ENCODE measurements at places on chromosomes 1 and 21.

GRCh38 chr1:52402860-52403240, 1.4 kb downstream of the ORC1 start:
- DNase-seq = no peak

- no peak for DNase-seq
Observed at GRCh38 chr1:54979327-54979891, 1.0 kb upstream of the TMEM61 start.

DNA sequence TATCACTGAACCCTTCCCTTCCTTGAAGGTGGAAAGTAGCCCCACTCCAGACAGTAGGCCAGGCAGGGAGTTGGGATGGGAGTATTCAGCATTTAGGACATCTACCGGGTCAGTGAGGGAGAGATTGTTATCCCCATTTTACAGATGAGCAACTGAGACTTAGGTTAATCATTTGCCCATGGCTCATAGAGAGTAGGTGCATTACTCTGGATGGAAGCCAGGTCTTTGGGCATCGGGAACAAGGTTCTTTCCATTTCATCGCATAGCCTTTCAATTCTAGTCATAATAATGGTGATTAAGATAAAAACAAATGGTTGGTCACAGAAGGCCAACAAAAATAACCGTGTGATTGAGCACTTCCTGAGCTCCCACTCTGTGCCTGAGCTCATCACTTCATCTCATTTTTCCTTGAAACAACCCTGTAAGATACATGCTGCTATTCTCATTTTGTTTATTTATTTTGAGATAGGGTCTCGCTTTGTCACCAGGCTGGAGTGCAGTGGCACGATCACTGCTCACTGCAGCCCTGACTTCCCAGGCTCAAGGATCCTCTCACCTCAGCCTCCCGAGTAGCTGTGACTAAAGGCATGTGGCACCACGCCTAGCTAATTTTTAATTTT, 64.8 kb downstream of the NAV1 start:
- no peak for DNase-seq

- peak; percentile 40 for DNase-seq
Observed at GRCh38 chr1:181100015-181100905, 11.8 kb downstream of the IER5 start.

GRCh38 chr1:22288593-22289241, 145.8 kb upstream of the WNT4 start:
- no peak for DNase-seq

DNA sequence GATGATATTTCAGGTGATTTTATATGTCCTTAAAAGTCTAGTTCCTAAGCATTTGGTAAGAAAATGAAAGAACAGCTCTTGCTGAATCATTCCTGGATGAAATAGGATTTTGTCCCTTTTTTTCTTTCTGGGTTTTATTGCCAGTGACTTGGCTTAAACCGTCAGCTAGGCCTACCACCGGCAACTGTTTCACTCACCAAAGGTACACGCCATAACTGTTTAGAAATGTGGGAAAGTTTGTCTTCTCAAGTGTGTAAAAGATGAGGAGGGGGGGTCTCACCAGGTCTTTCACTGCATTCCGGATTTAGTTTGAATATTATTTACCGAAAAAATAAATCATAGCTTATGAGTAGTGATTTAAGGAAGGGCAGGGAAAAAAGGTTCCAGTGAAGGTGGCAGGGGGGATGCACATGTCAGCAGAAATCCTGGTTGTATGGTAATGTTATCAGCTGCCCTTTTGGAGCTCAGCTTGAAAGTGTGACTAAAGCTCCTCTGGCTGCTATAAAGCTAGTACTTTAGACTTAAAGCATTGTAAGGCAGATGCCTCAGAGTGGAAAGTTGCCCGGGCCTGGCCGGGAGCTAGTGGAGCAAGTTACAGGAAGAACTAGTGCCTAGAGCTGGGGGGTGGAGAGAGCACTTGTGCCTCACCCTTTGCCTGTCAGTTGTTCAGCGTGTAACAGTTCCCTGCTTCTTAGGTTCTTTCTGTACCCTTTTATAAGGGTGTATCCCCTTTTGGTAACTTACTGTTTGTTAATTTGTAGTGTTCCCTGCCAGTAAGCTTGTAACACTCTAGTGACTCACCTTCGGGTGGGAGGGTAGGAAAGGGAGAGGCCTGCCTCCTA, 3.1 kb downstream of the ATP1A1 start:
- DNase-seq = peak; percentile 21

- no peak for DNase-seq
Observed at GRCh38 chr1:248881261-248881660, 22.4 kb upstream of the ZNF692 start.

GRCh38 chr21:22201126-22201525, 1202.9 kb downstream of the NCAM2 start:
- no peak for DNase-seq

DNA sequence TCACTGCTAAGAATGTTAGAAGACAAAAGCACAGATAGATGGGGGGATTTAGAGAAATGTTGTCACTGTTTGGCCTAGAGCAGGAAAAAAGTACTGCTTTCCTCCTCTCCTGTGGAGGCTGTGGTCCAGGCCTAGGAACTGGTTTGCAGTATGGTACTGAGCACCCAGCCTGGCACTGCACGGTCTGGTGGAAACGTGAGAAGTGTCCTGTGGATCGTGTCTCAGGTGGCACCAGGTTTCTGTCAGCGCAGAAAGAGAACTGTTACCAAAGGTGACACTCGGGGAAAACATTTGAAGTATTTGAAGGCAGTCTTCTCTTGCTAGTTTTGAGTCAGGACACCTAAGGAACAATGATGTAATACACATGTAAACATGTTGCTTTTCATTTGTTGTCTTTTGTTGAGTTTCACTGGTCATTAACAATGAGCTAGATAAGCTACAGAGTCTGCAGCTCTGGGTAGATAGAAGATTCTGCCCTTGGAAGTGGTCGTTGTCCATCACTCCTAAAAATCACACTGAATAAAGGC, 63.0 kb downstream of the B3GALNT2 start:
- DNase-seq = no peak

- no peak for DNase-seq
Observed at GRCh38 chr1:50570066-50570468, 146.8 kb upstream of the DMRTA2 start.

DNA sequence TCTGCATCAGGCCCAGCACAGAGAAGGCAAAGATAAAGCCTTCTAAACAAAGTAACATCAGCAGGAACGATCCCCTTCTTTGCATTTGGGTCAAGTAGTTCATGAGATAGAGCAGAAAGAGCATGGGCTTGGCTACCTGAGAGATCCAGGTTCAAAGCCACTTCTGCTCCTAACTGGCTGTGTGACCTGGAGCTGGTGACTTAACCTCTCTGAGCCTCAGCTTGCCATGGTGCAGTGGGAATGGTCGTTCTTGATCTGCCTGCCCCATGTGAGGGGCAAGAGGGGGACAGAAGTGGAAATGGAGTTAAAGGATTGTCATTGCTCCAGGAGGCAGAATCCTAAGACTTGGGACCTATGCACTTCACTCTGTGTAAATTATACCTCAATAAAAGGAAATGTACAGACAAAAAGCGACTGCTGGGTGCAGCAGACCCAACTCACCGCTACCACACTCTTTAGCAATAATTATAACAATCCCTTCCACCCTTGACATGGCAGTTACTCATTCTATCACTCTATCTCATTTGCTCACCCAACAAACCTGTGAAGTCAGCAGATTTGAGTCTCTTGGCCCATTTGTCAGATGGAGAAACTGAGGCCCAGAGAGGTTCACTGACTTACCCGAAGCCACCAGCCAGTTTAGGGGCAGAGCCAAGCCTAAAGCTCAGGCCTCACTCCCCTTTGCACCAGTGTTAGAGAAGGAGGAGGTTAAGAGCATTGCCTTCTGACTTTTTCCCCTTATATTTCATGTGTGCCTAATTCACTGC, 1.5 kb upstream of the MATN1 start:
- no peak for DNase-seq

GRCh38 chr21:46532080-46532479, 72.8 kb downstream of the S100B start:
- DNase-seq = no peak

- no peak for DNase-seq
Observed at GRCh38 chr1:218357893-218358232, 12.7 kb downstream of the TGFB2 start.

DNA sequence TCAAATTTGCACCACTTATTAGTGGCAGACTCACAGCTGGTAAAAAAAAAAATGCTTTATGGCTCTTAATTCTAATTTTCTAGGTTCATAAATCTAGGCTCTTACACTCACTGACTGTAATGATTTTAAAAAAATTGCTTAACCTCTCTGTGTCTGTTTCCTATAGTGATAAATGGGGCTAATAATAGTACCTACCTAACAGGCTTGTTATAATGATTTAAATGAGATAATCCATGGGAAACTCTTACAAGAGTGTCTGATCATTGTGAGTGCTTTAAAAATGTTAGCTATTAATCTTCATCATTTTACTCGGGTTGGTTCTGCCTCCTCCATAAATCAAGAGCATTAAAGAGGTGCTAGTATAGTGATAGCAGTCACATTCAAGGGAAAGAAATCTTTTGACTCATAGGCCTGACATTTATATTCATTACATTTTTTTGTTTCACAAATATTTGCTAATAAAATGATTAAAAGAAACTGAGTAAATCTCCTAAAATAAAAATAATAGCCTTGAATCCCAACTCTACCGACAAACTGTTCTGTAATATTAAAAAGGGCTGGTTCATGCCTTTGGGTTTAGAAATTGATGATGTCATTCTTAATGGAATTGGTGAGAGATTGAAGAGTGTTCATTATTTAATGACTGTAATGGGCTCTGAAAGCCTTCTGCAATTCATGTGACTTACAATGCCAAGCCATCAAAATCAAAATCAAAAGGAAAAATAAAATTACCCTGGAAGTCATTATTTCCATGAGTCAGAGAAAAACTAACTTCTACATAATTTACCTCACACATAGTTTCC, 93.9 kb upstream of the PALMD start:
- no peak for DNase-seq

- no peak for DNase-seq
Observed at GRCh38 chr1:175648927-175649326, 94.5 kb downstream of the TNR start.

- no peak for DNase-seq
Observed at GRCh38 chr21:31644643-31645042, 14.8 kb upstream of the SOD1 start.

DNA sequence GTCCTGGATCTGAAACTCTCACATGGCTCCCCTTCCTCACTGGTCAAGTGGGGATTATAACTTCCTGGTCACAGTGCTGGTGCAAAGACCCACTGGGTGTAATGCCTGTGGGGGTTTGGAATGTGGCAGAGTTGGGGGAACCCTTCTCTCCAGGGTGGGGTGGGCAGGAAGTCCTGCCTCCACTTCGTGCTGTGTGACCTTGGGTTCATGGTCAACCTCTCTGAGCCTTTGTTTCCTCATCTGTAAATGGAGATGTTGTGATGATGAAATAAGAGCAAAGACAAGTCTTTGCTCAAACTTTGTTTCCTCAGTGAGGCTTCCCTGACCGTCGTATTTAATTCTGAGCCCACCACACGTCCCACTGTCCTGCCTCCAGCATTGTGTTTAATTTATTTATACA, 564.7 kb downstream of the PTPRU start:
- no peak for DNase-seq

DNA sequence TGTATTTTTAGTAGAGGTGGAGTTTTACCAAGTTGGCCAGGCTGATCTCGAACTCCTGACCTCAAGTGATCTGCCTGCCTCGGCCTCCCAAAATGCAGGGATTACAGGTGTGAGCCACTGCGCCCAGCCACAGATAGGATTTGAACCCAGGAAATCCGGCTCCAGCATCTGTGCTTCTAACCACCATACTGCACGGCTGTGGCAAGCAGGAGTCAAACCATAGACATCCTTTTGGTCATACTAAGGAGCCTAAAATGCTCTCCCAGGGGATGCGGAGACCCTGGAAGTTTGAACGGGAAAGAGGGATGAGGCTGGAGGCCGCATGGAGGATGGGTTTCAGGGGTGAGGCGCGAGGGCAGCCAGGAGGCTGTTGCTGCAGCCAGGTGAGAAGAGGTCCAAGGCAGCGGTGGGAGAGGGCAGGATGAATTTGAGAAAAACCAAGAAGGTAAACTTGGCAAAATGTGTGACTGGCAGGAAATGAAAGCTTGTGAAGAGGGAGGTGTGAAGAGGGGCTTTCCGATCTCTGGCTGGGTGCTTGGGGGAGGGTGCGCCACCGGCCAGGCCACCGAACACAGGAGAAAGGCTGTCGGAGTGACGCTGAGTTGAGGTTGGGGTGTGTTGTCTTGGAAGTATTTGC, 24.0 kb upstream of the CDK18 start:
- DNase-seq = no peak

GRCh38 chr1:77950873-77951272, 28.0 kb downstream of the FUBP1 start:
- no peak for DNase-seq

DNA sequence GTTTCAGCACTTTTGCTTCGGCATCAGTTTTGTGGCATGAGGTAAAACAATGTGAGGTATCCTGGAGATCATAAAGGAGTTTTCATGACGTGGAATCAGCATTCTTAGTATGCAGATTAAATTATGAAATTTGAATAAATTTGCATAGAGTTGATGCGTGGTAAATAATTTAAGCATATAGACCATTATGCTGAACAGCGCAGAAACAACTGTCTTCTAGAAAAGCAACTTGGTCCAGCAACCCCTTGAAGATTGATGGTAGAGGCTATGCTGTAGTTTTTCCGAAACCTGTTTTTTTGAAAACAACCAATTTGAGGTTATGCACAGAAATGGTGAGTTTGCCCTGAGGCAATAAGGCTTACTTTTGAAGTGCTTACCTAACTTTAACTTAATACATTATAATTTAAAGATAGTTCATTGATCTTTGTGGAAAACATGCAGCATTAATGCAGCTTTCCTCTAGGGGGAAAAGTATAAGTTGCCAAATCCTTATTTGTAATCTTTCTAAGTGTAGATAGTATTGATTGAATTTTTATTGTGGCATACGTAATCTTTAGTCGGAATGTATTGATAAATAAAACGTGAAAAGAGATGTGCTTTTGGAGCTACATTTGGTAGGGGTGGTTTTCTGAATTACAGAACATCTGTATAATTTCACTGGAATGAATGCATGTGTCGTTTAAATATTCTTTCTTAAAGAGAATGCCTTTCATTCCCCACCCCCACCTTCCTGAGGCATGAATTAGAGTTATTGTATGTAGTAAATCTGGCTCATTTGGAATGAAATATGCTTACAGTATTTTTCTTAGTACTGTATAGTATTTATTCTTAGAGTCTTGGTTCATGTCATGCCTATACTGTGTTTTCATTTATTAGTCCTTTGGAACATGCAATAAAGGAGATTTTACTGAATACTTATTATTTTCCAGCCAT, 3.8 kb downstream of the PRDM2 start:
- DNase-seq = no peak

GRCh38 chr1:72623299-72623708, 341.0 kb upstream of the NEGR1 start:
- DNase-seq = no peak
